ENCODE measurements at places on chromosomes 4 and X. TPM values are rescaled to one million over a fixed set of nuclear protein-coding genes. Genes with fewer than 3 reads are reported as not detected.

Gene SEC24D
- total RNA-seq = 33.1 TPM

Gene SHISA3
- 0.69 TPM for total RNA-seq

Gene EVC2
- 0.56 TPM for total RNA-seq

Gene CYP2U1
- total RNA-seq = 3.8 TPM

Gene MAGEE2
- not detected for total RNA-seq

Gene PAGE2B
- total RNA-seq = not detected

DNA sequence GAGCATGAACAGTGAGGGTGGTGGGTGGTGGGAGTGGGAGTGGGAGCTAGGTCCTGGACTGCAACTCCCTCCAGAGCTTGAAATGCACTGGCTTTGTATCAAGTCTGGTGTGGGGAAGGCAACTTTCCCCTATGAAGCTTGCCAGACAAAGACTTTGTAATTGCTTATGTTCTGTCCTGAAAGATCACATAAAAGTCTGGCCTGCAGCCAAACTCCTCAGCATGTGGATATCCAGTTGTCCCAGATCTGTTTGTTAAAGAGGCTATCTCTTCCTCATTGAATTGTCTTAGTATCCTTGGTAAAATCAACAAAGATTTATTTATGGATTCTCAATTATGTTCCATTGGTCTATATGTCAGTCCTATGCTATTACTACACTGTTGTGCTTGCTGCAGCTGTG is 607.9 kb downstream of the GLUD2 start:
- no peaks in the 10 kb centered on the region for H3K4me1 ChIP-seq
- no peak overlapping the region for H3K4me3 ChIP-seq
- no peak overlapping the region for H3K27ac ChIP-seq
- no peaks in the 10 kb centered on the region for H3K36me3 ChIP-seq
- no peak for DNase-seq

- no peak overlapping the region for H3K4me3 ChIP-seq
- H3K4me1 ChIP-seq = peaks cover 45% of the 10 kb centered on the region
- peaks cover 41% of the 10 kb centered on the region for H3K36me3 ChIP-seq
- DNase-seq = no peak
- peak overlapping the region; percentile 57 for H3K27ac ChIP-seq
- H3K27me3 ChIP-seq = no peaks in the 10 kb centered on the region
Observed at GRCh38 chr4:108043526-108043925, 53.8 kb downstream of the HADH start.

- no peaks in the 10 kb centered on the region for H3K36me3 ChIP-seq
- DNase-seq = no peak
- no peaks in the 10 kb centered on the region for H3K4me1 ChIP-seq
- H3K4me3 ChIP-seq = no peak overlapping the region
- no peaks in the 10 kb centered on the region for H3K27me3 ChIP-seq
Observed at GRCh38 chr4:25970226-25970675, 56.2 kb downstream of the SMIM20 start.

DNA sequence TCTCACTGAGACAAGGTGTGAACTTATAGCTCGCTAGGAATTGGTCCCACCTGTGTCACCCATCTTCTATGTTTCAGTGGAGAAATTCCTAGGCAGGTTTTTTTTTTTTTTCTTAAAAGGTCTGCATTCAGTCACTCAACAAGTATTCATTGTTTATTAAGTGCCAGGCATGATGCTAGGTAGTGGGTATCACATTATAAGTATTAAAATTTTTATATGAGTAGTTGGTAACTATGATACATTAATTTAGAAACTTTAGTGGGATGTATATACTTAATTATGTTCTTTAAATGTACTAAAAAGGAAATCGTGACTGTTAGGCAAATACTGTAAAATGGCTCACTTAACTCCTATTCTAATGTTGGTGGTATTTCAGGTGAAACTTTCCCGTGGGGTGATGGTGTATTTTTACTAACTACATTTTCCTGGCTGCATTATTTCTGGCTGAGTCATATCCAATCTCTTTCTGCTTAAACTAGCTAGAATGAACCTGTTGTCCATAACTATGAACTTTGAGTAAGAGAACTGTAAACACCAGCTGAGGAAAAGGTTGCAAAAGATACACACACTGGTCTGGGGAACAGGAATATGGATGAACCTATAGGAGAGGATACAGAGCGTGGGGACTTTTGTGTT is 49.3 kb upstream of the MED14 start:
- H3K4me1 ChIP-seq = no peaks in the 10 kb centered on the region
- no peaks in the 10 kb centered on the region for H3K36me3 ChIP-seq
- H3K4me3 ChIP-seq = no peak overlapping the region

GRCh38 chrX:96538104-96538725 is 146.4 kb upstream of the DIAPH2 start:
- H3K27me3 ChIP-seq = no peaks in the 10 kb centered on the region
- no peak overlapping the region for H3K27ac ChIP-seq
- no peak overlapping the region for H3K4me3 ChIP-seq
- H3K36me3 ChIP-seq = no peaks in the 10 kb centered on the region
- H3K4me1 ChIP-seq = peaks cover 2% of the 10 kb centered on the region

DNA sequence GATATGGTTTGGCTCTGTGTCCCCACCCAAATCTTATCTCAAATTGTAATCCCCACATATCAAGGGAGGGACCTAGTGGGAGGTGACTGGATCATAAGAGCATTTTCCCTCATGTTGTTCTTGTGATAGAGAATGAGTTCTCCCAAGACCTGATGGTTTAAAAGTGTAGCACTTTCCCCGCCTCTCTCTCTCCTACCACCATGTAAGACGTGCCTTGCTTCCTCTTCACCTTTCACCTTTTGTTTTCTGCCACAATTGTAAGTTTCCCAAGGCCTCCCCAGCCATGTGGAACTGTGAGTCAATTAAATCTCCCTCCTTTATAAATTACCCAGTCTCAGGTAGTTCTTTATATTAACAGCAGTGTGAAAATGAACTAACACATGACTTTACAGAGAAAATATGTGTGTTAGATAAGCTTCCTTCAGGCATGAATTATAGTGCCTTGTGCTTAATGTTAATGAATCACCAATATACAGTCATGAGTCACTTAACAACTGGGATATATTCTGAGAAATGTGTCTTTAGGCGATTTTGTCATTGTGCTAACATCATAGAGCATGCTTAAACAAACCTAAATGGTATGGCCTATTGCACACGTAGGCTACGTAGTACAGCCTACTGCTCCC is 37.9 kb downstream of the PDGFC start:
- no peaks in the 10 kb centered on the region for H3K27me3 ChIP-seq
- H3K4me1 ChIP-seq = no peaks in the 10 kb centered on the region
- peak overlapping the region; percentile 52 for H3K27ac ChIP-seq
- no peaks in the 10 kb centered on the region for H3K36me3 ChIP-seq
- no peak overlapping the region for H3K4me3 ChIP-seq

- no peak overlapping the region for H3K4me3 ChIP-seq
- no peak overlapping the region for H3K27ac ChIP-seq
- no peaks in the 10 kb centered on the region for H3K4me1 ChIP-seq
- no peak for DNase-seq
- H3K36me3 ChIP-seq = no peaks in the 10 kb centered on the region
Observed at GRCh38 chr4:67366311-67366861, 178.9 kb downstream of the CENPC start.

GRCh38 chr4:169410839-169411770 is 140.3 kb upstream of the SH3RF1 start:
- H3K36me3 ChIP-seq = peaks cover 12% of the 10 kb centered on the region
- H3K4me1 ChIP-seq = peaks cover 40% of the 10 kb centered on the region
- peak overlapping the region; percentile 89 for H3K27ac ChIP-seq
- H3K4me3 ChIP-seq = peak overlapping the region; percentile 38
- DNase-seq = peak; percentile 81
- H3K27me3 ChIP-seq = no peaks in the 10 kb centered on the region

DNA sequence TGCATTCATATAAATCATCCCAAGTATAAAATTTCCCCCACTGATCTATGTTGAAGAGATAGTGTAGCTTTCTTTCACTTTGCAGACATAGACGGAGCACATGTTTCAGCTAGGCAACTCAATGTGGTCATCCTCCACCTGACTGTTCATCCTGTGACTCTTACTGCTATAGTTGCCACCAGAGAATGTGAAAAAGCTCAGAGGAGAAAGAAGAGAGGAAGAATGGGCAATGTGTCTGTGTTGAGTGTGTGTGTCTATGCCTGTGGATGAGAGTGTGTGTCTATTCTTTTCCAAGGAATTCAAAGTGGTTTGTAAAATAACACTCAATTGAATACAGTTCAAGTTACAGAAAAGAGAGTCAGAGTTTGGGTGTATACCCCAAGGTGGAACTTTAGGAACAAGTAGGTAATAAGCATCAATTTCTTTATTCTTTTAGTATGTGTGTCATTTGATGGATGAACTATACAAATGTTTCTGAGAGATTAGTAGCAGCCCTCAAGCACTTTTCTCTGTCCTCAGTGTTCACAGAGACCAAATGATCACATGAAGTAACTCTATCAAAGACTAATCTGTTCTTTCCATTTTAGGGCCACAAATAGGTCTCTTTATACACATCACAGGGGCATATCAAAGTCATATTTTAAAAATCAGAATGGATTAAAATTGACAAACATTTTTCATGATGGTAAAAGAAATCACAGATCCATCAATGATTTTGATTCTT is 2.3 kb downstream of the SNCA start:
- peaks cover 36% of the 10 kb centered on the region for H3K4me1 ChIP-seq
- no peak overlapping the region for H3K4me3 ChIP-seq
- peaks cover 45% of the 10 kb centered on the region for H3K27me3 ChIP-seq
- H3K27ac ChIP-seq = no peak overlapping the region
- DNase-seq = no peak

DNA sequence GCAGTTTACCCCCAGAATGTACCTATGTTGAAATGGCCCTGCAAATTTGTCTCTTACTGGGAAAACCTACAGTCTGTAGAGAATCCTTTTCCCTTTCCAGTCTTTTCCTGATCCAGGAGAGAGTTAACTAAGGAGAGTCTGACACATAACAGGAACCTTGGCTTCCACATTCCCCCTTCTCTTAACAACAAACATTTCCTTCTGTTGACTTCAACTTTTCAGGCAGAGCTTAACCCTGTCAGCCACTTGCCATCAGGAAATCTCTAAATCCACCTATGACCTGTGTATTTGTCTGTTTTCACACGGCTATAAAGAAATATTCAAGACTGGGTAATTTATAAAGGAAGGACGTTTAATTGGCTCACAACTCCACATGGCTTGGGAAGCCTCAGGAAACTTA is 45.6 kb upstream of the GPR78 start:
- DNase-seq = no peak
- H3K27ac ChIP-seq = no peak overlapping the region
- no peaks in the 10 kb centered on the region for H3K27me3 ChIP-seq
- no peak overlapping the region for H3K4me3 ChIP-seq
- H3K36me3 ChIP-seq = no peaks in the 10 kb centered on the region

DNA sequence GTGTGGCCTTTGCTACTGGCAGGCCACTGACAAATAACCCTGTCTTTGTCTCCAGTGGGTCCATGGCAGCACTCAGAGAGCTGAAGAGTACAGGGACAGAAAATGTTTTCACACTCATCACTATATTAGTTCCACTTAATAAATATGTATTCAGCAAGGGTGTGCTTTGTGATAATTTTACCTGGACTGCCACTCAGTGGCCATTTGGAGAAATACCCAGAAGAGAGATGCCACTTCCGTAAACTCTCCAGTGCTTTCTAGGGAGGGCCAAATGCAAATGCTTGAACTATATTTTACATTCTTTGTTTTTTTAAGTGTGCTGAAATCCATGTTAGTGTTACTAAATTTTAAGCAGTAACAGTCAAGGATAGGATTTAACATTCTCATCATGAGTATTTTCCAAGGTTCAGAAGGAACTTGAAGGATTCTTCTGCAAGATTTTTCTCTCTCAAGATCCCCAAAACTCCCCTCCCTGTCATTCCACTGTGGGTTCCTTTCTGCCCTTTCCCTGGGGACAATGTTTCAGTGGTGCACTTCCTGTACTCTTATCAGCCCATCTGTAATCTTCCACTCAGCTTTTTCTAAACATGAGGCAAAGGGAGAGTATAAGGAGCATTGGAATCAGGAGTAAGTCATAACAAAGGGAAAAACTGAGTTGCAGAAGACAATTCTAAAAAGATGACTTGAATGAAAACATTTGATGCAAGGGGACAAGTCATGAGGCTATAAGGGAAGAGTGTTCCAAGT is 46.0 kb downstream of the TFDP3 start:
- no peak overlapping the region for H3K27ac ChIP-seq
- DNase-seq = no peak
- no peaks in the 10 kb centered on the region for H3K4me1 ChIP-seq
- H3K36me3 ChIP-seq = no peaks in the 10 kb centered on the region
- no peak overlapping the region for H3K4me3 ChIP-seq

DNA sequence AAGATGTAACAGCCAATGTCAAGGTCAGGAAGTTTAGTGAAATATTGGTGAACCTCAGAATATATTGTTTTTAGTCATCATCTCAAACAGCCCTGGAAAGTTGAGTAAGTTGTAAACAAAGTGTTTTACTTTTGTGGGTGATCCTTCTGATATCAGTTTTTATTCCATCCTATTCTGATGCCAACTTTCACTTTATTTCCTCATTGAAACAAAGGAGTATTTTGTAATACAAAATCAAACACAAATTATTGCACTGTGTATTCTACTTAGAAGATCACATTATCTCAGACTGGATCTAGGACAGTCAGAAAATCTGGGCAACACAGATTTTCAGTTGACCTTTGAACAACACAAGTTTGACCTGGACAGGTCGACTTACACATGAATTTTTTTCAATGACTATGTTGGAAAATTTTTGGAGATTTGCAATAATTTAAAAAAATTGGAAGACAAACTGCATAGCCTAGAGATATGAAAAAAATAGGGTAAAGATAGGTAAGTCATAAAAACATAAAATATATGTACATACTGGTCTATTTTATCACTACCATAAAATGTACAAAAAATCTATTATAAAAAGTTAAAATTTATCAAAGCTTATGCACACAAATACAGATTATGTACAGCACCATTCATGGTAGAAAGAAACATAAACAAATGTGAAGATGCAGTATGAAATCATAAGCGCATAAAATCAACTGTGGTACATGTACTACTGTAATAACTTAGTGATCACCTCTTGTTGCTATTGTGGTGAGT is 709.1 kb upstream of the FAM241A start:
- no peaks in the 10 kb centered on the region for H3K36me3 ChIP-seq
- no peak for DNase-seq
- no peaks in the 10 kb centered on the region for H3K27me3 ChIP-seq
- no peak overlapping the region for H3K27ac ChIP-seq
- no peak overlapping the region for H3K4me3 ChIP-seq

- H3K4me3 ChIP-seq = peak overlapping the region; percentile 90
- DNase-seq = no peak
- H3K36me3 ChIP-seq = peaks cover 29% of the 10 kb centered on the region
- peaks cover 41% of the 10 kb centered on the region for H3K4me1 ChIP-seq
- H3K27ac ChIP-seq = peak overlapping the region; percentile 93
Observed at GRCh38 chr4:123399627-123400358, 3.2 kb downstream of the SPRY1 start.

- DNase-seq = no peak
- H3K36me3 ChIP-seq = peaks cover 45% of the 10 kb centered on the region
- H3K27me3 ChIP-seq = no peaks in the 10 kb centered on the region
- no peak overlapping the region for H3K4me3 ChIP-seq
Observed at GRCh38 chrX:80747832-80748231, 61.8 kb downstream of the BRWD3 start.

DNA sequence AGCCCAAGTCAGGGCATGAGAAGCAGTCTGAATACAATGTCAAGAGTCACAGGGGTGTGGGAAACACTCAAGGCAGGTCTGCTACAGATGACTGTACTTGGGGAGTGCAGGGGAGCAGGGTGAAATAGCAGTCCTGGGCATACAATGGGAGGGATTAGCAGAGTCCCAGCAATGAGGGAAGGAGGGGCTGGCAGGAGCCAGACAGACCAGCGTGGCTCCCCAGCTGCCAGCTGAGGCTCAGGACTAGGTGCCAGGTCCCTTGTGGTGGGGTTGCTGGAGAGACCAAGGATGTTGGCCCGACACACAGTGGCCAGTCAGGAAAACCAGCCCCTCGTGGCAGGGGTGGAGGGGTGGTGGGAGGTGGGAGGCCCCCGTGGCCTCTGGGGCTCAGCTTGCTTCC is 86.6 kb downstream of the RTL5 start:
- H3K27me3 ChIP-seq = peaks cover 5% of the 10 kb centered on the region
- no peak for DNase-seq
- H3K36me3 ChIP-seq = no peaks in the 10 kb centered on the region
- no peak overlapping the region for H3K27ac ChIP-seq
- H3K4me3 ChIP-seq = no peak overlapping the region

All from activated CD4-positive, alpha-beta T cell treated with anti-CD3 and anti-CD28 coated beads, Interleukin-2, amount 10 ng/mL, durations not matched to agents 7 days and 5 days (primary cell).